ENCODE measurements at places on chromosomes 5 and 9.

DNA sequence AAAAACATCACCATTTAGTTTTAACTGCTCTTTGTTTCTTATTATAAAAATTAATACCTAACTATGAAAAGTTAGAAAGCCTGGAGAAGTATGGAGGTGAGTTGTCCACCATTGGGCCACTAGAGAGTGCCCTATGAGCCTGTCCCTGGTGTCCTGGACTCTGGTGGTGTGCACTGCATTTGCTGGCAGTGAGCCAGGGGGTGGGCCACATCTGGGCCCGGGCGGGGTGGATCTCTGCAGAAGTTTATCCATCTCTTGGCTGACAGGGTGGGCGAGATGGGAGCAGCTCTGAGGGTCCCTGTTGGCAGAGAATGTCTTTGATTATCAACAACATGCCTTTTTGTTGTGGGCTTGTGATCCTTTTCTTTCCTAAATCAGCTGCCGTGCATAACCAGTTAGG is 8.2 kb downstream of the TENT4A start:
- DNase-seq: no peak

GRCh38 chr5:61313960-61314681 is 17.9 kb upstream of the ZSWIM6 start:
- no peak for DNase-seq

DNA sequence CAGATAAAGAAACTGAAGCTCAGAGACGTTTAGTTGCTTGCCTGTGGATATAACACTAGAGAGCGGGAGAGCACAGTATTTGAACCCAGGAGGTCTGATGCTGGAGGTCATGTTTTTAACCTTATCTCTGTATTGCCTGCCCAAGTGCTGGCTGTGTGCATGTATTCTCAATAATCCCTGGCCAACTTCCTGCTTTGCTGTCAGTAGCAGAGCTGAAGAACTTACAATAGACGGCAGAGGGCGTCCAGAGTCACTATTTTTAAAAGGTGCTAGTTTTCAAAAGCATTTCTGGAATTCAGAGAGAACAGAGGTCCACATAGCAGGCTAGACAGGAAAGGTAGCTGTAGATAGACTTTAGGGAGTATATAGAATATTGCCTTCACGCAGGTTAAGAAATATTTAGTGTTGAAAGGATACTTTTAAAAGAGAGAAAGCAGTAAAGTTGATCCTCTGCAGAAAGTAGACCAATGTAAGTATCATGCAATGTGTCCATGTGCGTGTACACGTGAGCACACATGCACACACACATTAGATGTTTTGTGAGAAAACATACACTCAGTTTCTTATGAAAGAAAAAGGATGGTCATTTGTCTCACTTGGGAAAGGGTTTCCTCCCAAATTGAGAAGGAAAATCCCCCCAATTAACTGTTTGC is 46.3 kb downstream of the PTCD2 start:
- no peak for DNase-seq

- no peak for DNase-seq
Observed at GRCh38 chr5:30092548-30092947, 1100.9 kb upstream of the CDH6 start.

Data from stimulated activated CD8-positive, alpha-beta memory T cell treated with anti-CD3 and anti-CD28 coated beads, Interleukin-4, amount 100 ng/mL, for 1 hour (primary cell).